NCI-H2227 treated with DMSO at 0.1 percent for 48 hours (cell line): ENCODE measurements at places on chromosomes 12 and 14.
A peak's percentile ranks its signal among the peaks of the same experiment; 100 is the strongest.

- DNase-seq, result no peak
Measured at GRCh38 chr12:2276288-2277033, 223.7 kb downstream of the CACNA1C start.

- DNase-seq, result no peak
Measured at GRCh38 chr14:68879841-68880575, 87.1 kb upstream of the ZFP36L1 start.

GRCh38 chr12:69028941-69029729 is 96.2 kb upstream of the CPM start:
- no peak for DNase-seq

GRCh38 chr12:33484161-33484560 is 44.5 kb upstream of the SYT10 start:
- DNase-seq, result no peak

GRCh38 chr12:40697566-40698259 is 5.5 kb downstream of the CNTN1 start:
- DNase-seq, result no peak

GRCh38 chr12:123533672-123534643 is at the start of gene RILPL1:
Gene RILPL1 (minus strand): TSS chr12:123533719. CDS start chr12:123533482, 237 bp downstream.
- DNase-seq, result peak; percentile 26

DNA sequence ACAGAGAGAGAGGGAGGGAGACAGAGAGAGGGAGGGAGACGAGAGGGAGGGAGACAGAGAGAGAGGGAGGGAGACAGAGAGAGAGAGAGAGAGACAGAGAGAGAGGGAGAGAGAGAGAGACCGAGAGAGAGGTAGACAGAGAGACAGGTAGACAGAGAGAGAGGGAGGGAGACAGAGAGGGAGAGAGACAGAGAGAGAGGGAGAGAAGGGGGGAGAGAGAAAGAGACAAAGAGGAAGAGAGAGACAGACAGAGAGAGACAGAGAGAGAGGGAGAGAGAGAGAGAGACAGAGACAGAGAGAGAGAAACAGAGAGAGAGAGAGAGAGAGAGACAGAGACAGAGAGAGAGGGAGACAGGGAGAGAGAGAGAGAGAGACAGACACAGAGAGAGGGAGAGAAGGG is 47.8 kb upstream of the GALNT9 start:
- no peak for DNase-seq

- no peak for DNase-seq
Measured at GRCh38 chr12:53968214-53969127, 4.5 kb upstream of the HOXC11 start.

DNA sequence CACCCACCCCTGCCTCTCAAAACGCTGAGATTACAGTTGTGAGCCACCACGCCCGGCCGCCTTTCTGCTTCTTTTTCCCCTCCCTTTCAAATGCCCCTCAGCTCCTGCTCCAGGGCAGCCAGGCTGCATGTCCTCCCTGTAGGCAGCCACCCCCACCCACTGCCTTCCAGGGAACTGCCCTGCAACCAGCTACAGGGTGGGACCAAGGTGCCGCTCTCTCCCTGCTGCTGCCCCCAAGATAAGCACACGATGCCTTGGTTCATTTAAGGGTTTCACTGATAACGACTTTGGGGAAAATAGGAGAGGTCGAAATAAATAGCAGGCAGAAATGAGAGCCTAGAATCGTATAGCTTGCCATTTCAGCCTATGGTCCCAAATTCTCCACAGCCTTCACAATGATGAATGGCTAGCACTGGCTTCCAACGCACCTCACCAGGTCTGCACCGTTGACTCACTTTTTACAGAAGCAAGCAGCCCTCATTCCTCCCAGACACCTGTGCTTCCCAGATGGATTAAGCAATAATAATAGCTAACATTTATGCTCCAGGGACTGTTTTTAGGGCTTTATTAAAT is 40.7 kb downstream of the ATG14 start:
- no peak for DNase-seq

DNA sequence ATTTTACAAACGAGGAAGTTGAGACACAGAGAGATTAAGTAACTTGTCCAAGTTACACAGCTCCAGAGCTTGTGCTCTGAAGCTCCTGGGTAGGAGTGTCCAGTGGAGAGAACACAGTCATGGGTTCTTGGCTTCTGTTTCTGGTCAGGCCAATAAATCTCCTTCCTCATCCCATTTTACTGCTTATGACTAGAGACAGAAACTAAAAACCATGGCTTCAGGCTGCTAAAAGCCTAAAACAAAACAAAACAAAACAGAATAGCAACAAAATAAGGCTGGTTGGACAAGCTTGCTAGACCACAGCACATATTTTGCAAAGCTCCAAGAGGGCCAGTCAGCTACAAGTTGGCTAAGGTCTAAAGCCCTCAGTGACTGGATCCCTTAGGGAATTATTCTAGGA is 49.8 kb downstream of the PTGER2 start:
- no peak for DNase-seq

DNA sequence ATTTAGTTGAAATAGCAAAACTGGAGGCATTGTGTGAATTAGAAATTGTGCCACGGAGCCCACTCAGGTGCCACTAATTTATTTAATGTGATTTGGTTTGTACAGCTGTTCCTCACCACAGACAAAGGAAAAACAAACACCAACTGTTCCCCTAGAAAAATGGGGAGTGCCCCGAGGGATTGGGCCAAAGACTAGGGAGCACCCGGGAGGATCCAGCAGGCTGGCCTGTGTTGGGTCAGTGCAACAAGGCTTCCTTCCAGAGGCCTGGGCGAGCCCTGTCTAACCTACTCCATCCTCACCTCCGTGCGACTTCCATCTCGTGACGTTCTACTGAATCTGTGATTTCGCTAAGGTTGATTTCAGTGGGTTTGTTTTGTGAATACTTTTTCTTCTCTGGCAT is 206.2 kb downstream of the CHST11 start:
- no peak for DNase-seq

DNA sequence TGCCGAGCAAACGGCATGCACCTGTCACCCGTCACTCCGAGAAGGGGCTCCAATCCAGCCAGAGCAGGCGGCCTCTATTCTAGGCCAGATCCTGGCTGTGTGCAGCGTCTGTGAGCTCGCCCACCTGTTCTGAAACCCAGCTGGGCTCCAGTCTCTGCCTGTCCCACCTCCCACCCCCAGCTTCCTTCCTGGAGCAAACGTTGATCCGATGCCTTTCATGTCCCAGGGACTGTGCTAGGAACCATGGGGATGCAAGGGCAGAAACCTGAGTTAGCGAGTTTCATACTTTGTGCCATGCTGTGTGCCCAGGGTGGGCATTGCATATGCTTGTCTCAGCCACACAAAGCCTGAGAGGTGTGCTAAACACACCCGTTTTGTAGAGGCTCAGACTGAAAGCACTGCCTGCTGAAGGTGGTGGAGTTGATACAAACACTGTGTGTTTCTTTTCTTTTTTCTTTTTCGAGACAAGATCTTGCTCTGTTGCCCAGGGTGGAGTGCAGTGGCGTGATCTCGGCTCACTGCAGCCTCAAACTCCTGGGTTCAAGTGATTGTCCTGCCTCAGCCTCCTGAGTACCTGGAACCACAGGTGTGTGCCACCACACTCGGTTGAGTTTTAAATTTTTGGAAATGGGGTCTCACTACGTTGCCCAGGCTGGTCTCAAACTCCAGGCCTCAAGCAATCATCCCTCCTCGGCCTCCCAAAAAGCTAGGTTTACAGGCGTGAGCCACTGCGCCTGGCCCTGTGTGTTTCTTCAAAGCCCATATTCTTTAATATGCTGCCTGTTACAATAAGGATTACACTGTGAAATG is 84.1 kb upstream of the MED13L start:
- no peak for DNase-seq

DNA sequence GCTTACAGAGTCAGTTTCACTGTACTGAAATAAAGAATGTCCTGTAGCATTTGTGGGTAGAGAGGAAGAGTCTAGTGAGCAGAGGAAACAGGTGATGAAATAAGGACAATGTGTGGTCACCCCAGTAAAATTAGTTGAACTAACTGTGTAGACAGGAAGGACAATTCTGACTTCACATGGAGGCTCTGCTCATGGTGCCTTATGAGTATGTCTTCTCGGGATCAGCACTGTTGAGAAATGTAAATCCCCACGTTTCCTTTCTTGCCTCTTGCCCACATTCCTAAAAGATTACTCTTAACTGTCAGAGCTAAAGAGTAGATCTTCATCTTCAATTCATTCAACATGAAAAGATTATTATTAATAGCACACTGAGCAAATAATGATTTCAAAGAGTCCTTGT is 113.2 kb upstream of the FLRT2 start:
- DNase-seq, result no peak

DNA sequence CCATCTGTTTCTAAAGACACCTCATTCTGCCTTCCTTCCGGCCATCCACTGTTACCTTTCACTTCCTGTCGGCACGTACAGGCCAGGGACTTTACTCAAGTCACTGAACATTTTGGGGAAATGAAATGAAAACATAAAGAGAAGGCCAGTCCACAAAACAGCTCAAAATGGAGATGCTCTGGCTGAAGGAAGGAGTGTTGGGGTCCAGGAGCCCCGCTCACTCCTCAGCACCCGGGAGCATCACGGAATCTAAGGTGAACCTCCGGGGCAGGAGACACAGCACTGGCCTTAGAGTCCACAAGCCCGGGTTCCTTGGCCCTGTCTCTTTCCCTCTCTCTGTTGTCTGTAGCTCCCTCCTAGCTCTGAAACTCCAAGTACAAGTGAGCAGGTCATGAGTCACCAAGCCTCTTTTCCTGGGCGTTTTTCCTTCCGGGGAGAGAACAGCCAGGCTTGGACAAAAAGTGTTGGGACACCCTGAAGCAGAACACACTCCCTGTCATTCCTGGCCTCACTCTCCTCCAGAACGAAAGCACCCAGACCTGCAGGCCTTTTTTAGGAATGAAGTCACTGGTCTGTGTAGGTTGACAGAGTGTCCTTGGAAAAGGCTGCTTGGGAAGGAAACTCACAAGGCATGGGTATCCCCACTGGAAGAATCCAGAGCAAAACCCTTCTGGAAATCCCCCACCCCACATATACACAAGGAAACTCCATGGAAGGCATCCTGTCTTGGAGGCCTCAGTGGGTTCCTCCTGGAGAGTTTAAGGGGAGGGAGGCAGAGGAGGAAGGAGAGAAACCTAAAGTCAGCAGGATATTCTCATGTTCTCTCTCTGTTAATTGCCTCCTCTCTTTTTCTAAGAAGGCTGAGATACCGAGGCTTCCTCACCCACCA is 245.3 kb downstream of the ZFP36L1 start:
- DNase-seq, result no peak

- DNase-seq, result no peak
Measured at GRCh38 chr12:71865757-71866536, 26.4 kb downstream of the TBC1D15 start.

- no peak for DNase-seq
Measured at GRCh38 chr14:50967790-50968189, 23.5 kb upstream of the PYGL start.

DNA sequence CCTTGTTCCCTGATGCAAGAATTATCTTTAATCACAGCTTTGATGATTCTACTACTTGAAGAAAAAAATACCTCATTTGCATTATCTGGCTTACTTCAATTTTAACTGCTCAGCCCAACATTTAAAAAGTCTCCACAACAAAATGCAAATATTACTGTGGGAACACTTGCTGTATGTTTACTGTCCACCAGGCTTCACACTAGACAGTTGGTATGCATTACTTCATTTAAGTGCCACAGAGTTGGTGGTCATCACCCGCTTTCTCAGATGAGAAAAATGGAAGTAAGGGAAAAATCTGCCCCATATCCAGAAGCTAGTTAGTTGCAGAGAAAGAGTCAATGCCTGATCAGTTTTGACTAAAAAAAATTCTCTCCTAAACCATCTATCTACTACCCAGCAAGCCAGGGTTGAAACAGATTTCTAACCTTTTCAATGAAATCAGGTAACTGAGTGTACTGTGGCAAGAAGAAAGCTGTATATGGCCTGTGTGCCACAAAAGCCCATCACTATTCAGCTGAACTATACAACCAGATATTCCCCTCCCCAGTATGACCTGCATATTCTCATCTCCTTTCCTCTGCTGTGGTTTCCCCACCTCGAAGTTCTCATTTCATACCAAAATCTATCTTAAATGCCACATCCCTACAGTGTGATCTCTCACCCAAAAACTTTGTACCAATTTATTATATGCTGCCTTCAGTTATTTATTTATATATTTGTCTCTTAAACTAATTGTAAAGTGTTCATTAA is 90.3 kb downstream of the ATP2B1 start:
- no peak for DNase-seq

DNA sequence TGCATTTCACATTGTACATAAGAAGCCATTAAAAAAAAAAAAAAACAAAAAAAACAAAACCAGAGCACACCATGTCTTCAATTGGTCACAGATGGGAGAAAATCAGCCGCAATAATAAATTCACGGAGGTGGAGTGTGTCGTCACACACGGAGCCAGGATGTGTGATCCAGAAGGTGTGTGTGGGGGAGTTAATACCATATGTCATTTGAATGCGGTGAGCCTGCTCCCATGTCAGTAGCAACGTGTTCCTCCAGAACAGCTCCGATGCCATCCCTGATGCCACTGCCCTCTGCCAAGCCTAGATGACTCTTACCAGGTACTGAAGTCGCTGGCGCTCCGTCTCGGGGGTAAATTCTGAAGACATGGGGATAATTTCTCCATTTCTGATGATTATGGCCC is 197.8 kb downstream of the PPM1H start:
- no peak for DNase-seq

- DNase-seq, result no peak
Measured at GRCh38 chr12:16513231-16513630, 92.7 kb downstream of the LMO3 start.

DNA sequence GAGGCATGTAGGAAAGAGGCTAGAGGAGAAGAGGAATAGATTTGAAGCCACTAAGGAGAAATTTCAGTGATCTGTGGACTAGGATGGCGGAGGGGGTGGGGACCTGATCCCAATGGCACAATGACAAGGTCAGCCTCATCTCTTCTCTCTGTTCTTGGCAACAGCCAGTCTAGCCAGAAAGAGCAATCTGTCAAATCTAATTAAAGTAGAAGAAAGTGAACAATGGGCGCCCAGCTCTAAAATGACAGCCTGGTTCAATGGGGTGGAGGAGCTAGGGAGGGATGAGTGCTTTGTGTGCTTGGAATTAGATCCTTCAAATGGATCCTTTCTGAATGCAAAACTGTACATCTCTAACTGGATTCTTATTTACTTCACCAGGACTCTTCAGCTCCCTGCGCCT is 37.2 kb upstream of the TUBA1C start:
- peak; percentile 73 for DNase-seq

DNA sequence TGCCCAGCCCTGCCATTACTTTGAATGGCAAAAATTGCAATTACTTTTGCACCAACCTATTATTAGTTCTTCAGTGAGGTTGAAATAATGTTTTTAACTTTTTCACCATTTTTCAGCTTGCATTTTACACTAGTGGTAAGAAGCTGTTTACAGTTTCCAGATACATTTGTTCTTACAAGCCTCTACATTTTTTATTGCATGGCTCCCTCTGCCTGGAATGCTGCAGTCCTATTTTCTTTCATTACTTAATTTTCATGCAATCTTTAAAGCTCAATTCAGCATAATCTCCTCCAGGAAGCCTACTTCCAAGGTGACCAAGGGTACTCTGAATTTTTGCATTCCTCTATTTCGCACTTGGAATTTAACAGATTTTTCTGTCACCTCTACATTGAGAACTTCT is 33.4 kb downstream of the CCER1 start:
- no peak for DNase-seq
